Mesothelial cell of epicardium (in vitro differentiated cells): ENCODE measurements at places on chromosomes 16 and 17. TPM values are rescaled to one million over a fixed set of nuclear protein-coding genes. Genes with fewer than 3 reads are reported as not detected.

GRCh38 chr17:246851-247421 lies 65.5 kb upstream of the DOC2B start:
- no peak overlapping the region for H3K27ac ChIP-seq
- peaks cover 5% of the 10 kb centered on the region for H3K36me3 ChIP-seq
- DNase-seq = no peak
- H3K4me3 ChIP-seq = no peak overlapping the region
- peaks cover 3% of the 10 kb centered on the region for H3K27me3 ChIP-seq

DNA sequence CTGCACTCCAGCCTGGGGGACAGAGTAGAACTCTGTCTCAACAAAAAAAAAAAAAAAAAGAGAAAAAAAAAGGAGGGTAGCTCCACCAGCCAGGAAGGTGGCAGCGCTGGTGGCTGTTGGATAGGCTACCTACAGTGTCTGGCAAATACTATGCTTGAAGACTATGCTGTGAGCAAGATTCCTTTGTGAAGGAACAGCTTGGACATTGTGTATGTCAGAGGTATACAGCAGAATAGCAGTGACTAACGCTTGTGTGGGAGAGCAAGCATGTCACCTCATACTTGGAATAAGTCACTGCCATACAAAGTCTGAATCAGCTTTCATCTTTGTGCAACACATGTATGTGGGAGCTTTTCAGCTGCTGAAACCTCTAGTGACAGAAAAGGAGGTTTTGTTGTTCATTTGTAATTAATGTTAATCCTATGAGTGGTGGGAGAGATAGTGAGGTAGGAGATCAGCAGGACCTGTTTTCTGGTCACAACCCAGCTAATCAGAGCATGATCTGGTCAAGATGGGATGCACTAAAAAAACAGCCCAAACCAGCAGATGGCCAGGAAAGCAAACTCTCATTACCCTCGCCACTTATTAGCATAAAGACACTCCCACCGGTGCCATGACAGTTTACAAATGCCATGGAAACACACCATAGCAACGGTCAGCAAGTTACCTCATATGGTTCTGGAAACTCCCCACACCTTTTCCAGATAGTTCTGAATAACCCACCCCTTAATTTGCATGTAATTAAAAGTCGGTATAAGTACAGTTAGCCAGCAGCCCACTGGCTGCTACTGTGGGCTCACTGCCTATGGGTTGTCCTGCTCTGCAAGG lies 6.8 kb upstream of the ITGAD start:
- H3K27me3 ChIP-seq = peaks cover 51% of the 10 kb centered on the region
- H3K4me1 ChIP-seq = peaks cover 3% of the 10 kb centered on the region
- H3K4me3 ChIP-seq = no peak overlapping the region

DNA sequence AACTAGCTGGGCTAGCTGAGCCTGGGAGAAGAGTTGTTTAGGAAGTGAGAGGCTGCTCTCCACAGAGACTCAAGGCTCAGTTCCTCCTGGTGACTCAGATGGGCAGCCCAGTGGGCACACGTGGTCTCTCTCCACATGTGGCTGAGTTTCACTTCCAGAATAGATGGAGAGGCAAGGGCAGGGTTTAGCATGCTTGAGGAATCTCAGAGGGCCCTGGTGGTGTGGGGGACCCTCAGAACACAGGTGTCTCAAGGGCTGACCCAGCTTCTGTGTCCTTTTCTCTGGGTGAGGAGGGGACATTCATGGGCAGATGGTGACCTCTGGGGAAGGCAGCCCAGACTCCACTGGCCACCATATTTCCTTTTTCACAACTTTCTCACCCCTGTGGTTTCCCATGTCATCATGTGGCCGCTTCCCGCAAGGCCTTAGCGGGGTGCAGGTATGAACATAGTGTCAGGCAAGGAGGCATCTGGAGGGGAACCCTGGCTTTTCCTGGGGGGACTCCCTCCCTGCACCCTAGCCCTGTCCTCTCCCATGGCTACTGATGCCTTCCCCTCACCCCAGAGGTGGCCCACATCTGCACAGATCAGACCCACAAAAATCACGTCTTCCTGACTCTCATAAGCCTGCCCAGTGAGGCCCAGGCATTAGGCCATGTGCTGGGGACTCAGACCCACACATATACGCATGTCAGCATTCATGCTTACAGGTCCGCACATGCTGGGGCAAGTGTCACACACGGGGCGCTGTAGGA lies 3.3 kb downstream of the GRN start:
- no peak overlapping the region for H3K27ac ChIP-seq
- peaks cover 16% of the 10 kb centered on the region for H3K4me1 ChIP-seq

DNA sequence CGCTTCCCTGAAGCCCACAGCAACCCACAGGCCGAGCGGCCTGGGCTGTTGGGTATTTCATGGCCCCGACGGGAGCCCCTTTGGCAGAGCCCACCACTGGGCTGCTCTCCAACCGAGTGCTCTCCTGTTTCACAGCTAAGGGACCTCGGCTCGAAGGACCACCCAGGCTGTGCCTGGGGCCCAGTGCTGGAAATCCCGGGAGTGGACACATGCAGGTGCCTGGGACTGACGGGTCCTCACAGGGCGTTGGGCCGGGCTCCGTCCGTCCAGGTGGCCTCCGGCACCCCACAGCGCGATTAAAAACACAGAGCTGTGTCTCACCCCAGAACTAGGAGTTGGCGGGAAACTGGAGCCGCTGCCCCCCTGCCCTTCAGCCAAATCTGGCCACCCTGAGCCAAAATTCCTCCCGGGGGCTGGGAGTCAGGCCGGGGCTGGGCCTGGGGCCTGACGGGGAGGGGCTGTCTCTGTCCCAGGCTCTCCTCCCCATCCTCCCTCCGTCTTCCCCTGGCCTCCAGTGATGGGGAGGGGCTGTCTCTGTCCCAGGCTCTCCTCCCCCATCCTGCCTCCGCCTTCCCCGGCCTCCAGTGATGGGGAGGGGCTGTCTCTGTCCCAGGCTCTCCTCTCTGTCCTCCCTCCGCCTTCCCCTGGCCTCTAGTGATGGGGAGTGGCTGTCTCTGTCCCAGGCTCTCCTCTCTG lies 14.1 kb downstream of the UTS2R start:
- H3K36me3 ChIP-seq = no peaks in the 10 kb centered on the region
- H3K4me3 ChIP-seq = no peak overlapping the region
- peaks cover 14% of the 10 kb centered on the region for H3K27me3 ChIP-seq

Gene SSH2
- total RNA-seq = 18.3 to 23.7 TPM (median 19.3 TPM) in 3 replicates

- H3K4me3 ChIP-seq = no peak overlapping the region
- H3K4me1 ChIP-seq = peaks cover 6% of the 10 kb centered on the region
Observed at GRCh38 chr16:26643519-26643918, 423.2 kb upstream of the C16orf82 start.

Gene CDRT15L2
- total RNA-seq = not detected in 3 replicates

GRCh38 chr17:36597226-36597625 lies 4.2 kb upstream of the MRM1 start:
- H3K4me3 ChIP-seq = no peak overlapping the region
- no peaks in the 10 kb centered on the region for H3K27me3 ChIP-seq
- peaks cover 2% of the 10 kb centered on the region for H3K36me3 ChIP-seq
- no peak overlapping the region for H3K27ac ChIP-seq
- H3K4me1 ChIP-seq = peaks cover 27% of the 10 kb centered on the region

GRCh38 chr17:75695830-75696271 lies 25.4 kb upstream of the ITGB4 start:
- peaks cover 18% of the 10 kb centered on the region for H3K36me3 ChIP-seq
- H3K4me1 ChIP-seq = peaks cover 40% of the 10 kb centered on the region
- DNase-seq = no peak
- H3K27me3 ChIP-seq = no peaks in the 10 kb centered on the region

DNA sequence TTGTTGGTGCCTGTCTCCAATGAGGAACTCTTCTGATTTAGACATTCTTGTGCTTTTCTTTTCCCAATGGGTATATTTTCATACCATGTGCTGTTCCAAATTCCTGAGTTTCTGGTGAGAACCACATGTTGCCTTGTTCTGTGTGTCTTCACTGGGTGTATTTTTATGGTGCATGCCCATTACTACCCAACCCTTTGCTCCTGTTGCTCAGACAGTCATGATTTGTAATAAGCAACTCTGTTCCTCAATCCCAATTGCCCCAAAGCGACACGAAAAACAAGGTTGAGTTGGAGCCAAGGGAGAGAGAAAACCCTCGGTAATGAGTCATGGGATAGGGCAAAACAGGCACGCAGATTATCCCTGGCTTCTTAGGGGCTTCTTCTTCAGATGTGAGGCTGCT lies 101.8 kb downstream of the ABCA8 start:
- peaks cover 17% of the 10 kb centered on the region for H3K27me3 ChIP-seq
- no peaks in the 10 kb centered on the region for H3K36me3 ChIP-seq
- DNase-seq = no peak
- H3K4me1 ChIP-seq = peaks cover 14% of the 10 kb centered on the region

DNA sequence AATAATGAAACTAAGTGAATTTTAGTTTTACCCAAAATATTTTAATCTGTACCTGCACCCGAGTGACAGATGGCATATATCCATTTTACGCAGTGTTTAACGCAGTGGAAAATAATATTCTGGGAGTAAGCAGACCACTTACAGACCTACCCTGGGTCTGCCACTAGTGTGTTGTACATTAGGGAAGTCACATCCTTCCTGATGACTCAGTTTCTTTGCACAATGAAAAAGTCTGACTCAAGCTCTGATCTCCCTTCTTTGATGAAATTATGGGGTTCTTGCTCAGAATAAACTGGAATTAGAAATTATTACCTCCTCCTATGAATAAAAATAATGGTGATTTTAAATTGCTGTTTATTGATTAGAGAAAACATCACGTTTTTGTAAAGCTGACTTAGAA lies 123.2 kb upstream of the AXIN2 start:
- H3K36me3 ChIP-seq = no peaks in the 10 kb centered on the region
- H3K27ac ChIP-seq = no peak overlapping the region
- H3K4me1 ChIP-seq = no peaks in the 10 kb centered on the region
- H3K27me3 ChIP-seq = no peaks in the 10 kb centered on the region
- no peak for DNase-seq
- no peak overlapping the region for H3K4me3 ChIP-seq

Gene KRT20
- total RNA-seq = not detected in 3 replicates

GRCh38 chr17:36943250-36944191 lies 5.2 kb upstream of the AATF start:
- H3K27ac ChIP-seq = no peak overlapping the region
- H3K36me3 ChIP-seq = no peaks in the 10 kb centered on the region
- H3K27me3 ChIP-seq = peaks cover 99% of the 10 kb centered on the region

DNA sequence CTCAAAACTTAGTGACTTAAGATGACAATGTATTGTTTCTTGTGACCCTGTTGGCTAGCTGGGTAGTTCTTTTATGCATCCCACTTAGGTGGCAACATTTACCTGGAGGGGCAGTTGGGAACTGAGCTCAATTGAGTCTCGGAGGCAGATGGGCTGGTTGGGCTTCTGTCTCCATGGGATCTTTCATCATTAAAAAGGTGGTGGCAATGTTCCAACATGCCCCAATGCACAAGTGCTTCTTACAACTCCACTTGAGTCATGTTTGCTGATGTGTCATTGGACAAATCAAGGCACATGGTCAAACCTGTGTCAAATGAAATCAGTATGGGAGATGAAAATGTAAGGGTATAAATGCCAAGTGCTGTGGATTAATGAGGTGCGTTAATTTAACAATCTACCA lies 11.7 kb upstream of the HS3ST3B1 start:
- no peak overlapping the region for H3K4me3 ChIP-seq
- H3K36me3 ChIP-seq = no peaks in the 10 kb centered on the region
- peaks cover 1% of the 10 kb centered on the region for H3K4me1 ChIP-seq
- H3K27me3 ChIP-seq = peaks cover 64% of the 10 kb centered on the region
- no peak for DNase-seq

Gene CDK3
- total RNA-seq = 34.7 to 36.5 TPM (median 34.9 TPM) in 3 replicates

- H3K4me1 ChIP-seq = peaks cover 20% of the 10 kb centered on the region
- no peaks in the 10 kb centered on the region for H3K36me3 ChIP-seq
- H3K27ac ChIP-seq = no peak overlapping the region
Observed at GRCh38 chr16:89074803-89075688, 18.6 kb upstream of the ACSF3 start.

- no peak overlapping the region for H3K4me3 ChIP-seq
- H3K27me3 ChIP-seq = no peaks in the 10 kb centered on the region
- no peaks in the 10 kb centered on the region for H3K4me1 ChIP-seq
- no peak for DNase-seq
- peak overlapping the region; percentile 19 for H3K27ac ChIP-seq
Observed at GRCh38 chr17:7897773-7898172, 9.2 kb downstream of the CHD3 start.

DNA sequence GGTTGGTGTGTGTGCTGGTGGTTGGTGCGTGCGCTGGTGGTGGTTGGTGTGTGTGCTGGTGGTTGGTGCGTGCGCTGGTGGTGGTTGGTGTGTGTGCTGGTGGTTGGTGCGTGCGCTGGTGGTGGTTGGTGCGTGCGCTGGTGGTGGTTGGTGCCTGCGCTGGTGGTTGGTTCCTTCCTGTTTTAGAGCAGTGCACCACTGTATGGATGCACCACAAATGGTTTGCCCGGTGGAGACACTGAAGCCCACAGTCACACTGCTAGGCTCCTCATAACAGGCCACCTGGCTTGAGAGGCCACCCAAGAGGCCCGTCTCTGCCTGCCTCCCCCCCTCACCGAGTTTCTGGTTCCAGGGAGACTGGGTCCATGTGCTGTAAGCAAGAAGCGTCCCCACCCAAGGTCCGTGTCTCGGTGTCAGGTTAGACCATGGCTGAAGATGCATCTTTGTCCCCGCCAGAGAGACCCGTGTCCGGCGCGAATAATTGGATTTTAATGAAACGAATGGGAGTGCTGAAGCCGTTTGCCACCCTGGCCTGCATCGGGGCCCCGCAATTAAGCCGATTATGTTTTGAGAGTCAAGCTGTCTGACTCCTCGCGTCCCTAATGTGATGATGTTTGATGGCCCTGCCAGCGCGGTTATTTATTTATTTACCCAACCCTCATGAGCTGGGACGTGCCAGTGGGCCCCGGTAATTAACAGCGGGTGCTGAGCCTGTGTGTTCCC lies 161.3 kb upstream of the GSE1 start:
- H3K4me3 ChIP-seq = no peak overlapping the region

Gene MRPL10
- total RNA-seq = 41.0 to 46.5 TPM (median 45.6 TPM) in 3 replicates

- H3K4me1 ChIP-seq = peaks cover 2% of the 10 kb centered on the region
- no peak overlapping the region for H3K27ac ChIP-seq
- DNase-seq = no peak
- H3K4me3 ChIP-seq = no peak overlapping the region
- no peaks in the 10 kb centered on the region for H3K36me3 ChIP-seq
Observed at GRCh38 chr17:53896047-53896446, 73.3 kb downstream of the KIF2B start.

DNA sequence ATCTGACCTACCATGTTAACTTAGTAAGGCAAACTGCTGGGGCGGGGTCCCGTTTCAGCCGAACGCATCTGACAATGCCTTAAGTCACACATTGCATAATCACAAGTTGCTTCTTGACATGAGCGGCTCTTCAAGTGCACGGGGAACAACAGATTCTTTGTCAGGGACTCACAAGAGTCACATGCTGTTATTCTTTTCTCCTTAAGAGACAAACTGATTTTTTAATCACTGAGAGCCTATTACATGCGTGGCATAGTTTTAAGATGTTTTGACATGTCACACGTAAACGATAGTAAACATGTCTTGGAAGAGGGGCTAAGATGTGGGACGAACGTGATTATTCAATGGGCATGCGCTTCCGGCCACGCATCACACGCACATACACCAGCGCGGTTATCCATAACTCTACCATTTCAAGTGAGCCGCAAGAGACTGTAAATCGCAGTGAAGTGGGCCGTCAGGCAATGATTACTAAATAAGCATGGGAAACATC lies 63.4 kb downstream of the ADCY9 start:
- peaks cover 1% of the 10 kb centered on the region for H3K36me3 ChIP-seq
- peaks cover 13% of the 10 kb centered on the region for H3K4me1 ChIP-seq
- no peak overlapping the region for H3K27ac ChIP-seq
- no peak for DNase-seq
